Fibroblast of lung (primary cell): ENCODE measurements at places on chromosomes 1 and 21. TPM values are rescaled to one million over a fixed set of nuclear protein-coding genes. Genes with fewer than 3 reads are reported as not detected.

The MYOC gene
- total RNA-seq = 1.2 and 2.1 TPM in 2 replicates

The RBM11 gene
- total RNA-seq = under 0.01 and 0.17 TPM in 2 replicates

The CD1E gene
- total RNA-seq = not detected in 2 replicates

The HOOK1 gene
- total RNA-seq = under 0.01 TPM in 2 replicates

The C1orf87 gene
- under 0.01 and 0.50 TPM in 2 replicates for total RNA-seq

The DIO1 gene
- total RNA-seq = not detected in 2 replicates
